ENCODE measurements at places on chromosomes 3 and 15. TPM values are rescaled to one million over a fixed set of nuclear protein-coding genes. Genes with fewer than 3 reads are reported as not detected.

- H3K36me3 ChIP-seq, result no peaks in the 10 kb centered on the region
- no peak overlapping the region for H3K27ac ChIP-seq
- H3K4me3 ChIP-seq, result no peak overlapping the region
- H3K4me1 ChIP-seq, result peaks cover 27% of the 10 kb centered on the region
- DNase-seq, result no peak
- H3K27me3 ChIP-seq, result no peaks in the 10 kb centered on the region
These were observed 109.8 kb upstream of the MANF start for GRCh38 chr3:51275111-51275805.

GRCh38 chr3:69451594-69451993 is 65.7 kb upstream of the FRMD4B start:
- no peak overlapping the region for H3K4me3 ChIP-seq
- H3K27me3 ChIP-seq, result no peaks in the 10 kb centered on the region
- H3K4me1 ChIP-seq, result no peaks in the 10 kb centered on the region
- H3K36me3 ChIP-seq, result no peaks in the 10 kb centered on the region
- DNase-seq, result no peak
- H3K27ac ChIP-seq, result no peak overlapping the region

DNA sequence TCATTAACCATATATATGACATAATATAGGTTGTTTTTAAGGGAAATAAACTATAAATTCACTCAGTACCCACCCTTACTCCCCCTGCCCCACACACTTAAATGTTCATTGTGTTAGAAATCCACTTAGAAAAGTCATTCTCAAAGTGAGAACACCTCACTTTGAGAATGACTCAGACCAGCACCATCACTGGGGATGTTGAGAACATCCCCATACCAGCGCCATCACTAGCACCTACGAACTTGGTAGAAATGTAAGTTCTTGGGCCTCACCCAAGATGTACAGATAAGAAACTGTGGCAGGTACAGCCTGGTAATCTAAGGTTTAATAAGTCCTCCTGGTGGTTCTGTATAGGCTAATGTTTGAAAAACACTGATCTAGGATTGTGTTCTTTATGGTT is 362.6 kb downstream of the LPP start:
- no peak overlapping the region for H3K4me3 ChIP-seq
- H3K36me3 ChIP-seq, result peaks cover 7% of the 10 kb centered on the region
- peaks cover 14% of the 10 kb centered on the region for H3K4me1 ChIP-seq
- peak; percentile 56 for DNase-seq
- no peaks in the 10 kb centered on the region for H3K27me3 ChIP-seq

DNA sequence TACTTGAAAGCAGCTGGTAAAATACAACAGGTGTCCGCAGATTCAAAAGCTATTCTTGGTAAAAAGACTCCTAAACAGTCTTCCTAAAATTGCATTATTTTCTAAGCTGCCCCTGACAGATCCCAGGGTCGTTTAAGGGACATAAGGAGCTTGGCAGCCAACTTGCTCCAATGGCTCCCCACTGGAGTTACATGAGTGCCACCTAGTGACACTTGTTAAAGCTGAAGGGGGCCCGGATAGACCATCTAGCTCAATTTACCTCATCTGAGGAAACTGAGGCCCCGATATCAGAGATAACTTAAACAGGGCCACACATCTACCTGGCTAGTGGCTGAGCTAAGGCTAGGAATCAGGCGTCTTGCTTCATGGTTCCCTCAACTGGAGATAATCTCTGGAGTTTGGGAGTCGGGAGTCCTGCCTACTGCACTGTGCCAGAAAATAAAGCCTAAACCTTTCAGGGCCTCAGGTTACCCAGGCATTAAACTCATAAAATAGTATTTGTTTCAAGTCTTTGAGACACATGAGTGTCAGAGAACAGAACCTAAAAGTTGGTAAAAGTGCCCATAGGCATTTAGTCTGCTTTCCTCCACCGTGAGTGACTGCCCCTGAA is 6.5 kb upstream of the TBC1D23 start:
- no peak overlapping the region for H3K4me3 ChIP-seq
- no peak overlapping the region for H3K27ac ChIP-seq
- DNase-seq, result peak; percentile 58
- H3K36me3 ChIP-seq, result no peaks in the 10 kb centered on the region

RPS27L gene
- 117 TPM for total RNA-seq

ENTPD3 gene
- total RNA-seq, result not detected

ECE2 gene
- not detected for total RNA-seq

Measured in activated CD4-positive, alpha-beta T cell treated with anti-CD3 and anti-CD28 coated beads for 36 hours (primary cell).